Peyer's patch (tissue), 4 donors: ENCODE measurements at places on chromosomes 12 and 14.

DNA sequence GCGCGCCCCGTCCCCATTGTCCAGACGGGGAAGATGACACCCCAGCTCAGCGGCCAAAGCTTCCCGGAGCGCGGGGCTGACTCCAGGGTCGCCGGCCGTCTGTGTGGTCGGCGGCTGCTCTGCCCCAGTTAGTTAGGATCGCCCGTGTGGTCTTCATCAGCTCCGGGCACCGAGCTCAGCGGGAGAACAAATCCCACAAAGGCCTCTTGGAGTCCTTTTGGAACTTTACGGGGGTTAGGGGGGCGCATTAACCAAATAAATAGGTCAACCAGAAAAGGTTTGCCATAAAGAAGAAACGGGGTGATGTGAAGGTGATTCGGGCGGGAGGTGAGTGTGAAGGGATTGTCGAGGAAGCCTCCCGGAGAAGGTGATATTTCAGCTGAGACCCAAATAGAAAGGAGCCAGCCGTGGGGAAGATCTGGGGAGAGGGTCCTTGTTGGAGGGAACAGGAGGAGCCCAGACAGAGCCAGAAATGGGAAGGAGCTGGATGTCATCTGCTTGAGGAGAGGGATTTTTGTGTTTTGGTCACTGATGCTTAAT lies 697 bp downstream of the ATP6V0A2 start:
- H3K4me3 ChIP-seq: peak overlapping the region; percentile 99
- peaks cover 25% of the 10 kb centered on the region for H3K4me1 ChIP-seq
- H3K27me3 ChIP-seq: no peaks in the 10 kb centered on the region
- peak; percentile 58 for DNase-seq
- no peaks in the 10 kb centered on the region for H3K36me3 ChIP-seq

- no peaks in the 10 kb centered on the region for H3K4me1 ChIP-seq
- H3K4me3 ChIP-seq: no peak overlapping the region
- no peaks in the 10 kb centered on the region for H3K36me3 ChIP-seq
- no peak for DNase-seq
- no peaks in the 10 kb centered on the region for H3K27me3 ChIP-seq
These were observed 948.2 kb downstream of the GALC start for GRCh38 chr14:87044807-87045206.

- H3K27me3 ChIP-seq: no peaks in the 10 kb centered on the region
- no peak for DNase-seq
- no peaks in the 10 kb centered on the region for H3K36me3 ChIP-seq
- no peaks in the 10 kb centered on the region for H3K4me1 ChIP-seq
- H3K27ac ChIP-seq: no peak overlapping the region
- no peak overlapping the region for H3K4me3 ChIP-seq
These were observed 11.8 kb upstream of the WSCD2 start for GRCh38 chr12:108117163-108117849.

GRCh38 chr14:83568141-83568540 lies 1961.8 kb upstream of the FLRT2 start:
- no peak overlapping the region for H3K4me3 ChIP-seq
- no peaks in the 10 kb centered on the region for H3K4me1 ChIP-seq
- H3K27ac ChIP-seq: no peak overlapping the region
- no peaks in the 10 kb centered on the region for H3K36me3 ChIP-seq
- DNase-seq: no peak

- no peaks in the 10 kb centered on the region for H3K27me3 ChIP-seq
- H3K4me3 ChIP-seq: no peak overlapping the region
These were observed 188.8 kb downstream of the STXBP6 start for GRCh38 chr14:24861083-24861630.

- H3K4me1 ChIP-seq: no peaks in the 10 kb centered on the region
- no peak for DNase-seq
- no peak overlapping the region for H3K4me3 ChIP-seq
These were observed 47.2 kb downstream of the RALGAPA1 start for GRCh38 chr14:35761922-35762321.

GRCh38 chr14:70317969-70318634 lies 41.4 kb downstream of the COX16 start:
- no peak for DNase-seq
- no peaks in the 10 kb centered on the region for H3K4me1 ChIP-seq
- no peaks in the 10 kb centered on the region for H3K27me3 ChIP-seq
- H3K4me3 ChIP-seq: no peak overlapping the region
- H3K36me3 ChIP-seq: no peaks in the 10 kb centered on the region
- no peak overlapping the region for H3K27ac ChIP-seq

DNA sequence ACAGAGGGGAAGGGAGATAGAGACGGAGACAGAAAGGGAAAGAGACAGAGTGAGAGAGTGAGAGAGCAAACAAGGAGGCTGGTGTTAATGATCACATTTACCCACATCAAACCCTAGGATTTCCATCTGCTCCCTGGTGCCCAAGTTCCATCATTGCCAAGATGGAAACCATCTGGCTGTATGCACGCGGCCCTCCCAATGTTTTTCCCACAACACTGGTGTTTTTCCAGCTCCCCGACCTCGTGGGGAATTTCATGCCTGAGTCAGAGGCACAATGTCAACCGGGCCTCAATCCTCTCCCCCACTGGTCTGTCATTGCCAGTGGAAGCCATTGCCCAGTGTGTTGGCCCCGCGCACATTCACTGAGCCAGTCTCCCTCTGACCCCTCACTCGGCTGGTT lies 19.9 kb upstream of the BDKRB2 start:
- H3K4me3 ChIP-seq: no peak overlapping the region
- H3K27ac ChIP-seq: no peak overlapping the region
- DNase-seq: no peak
- H3K27me3 ChIP-seq: no peaks in the 10 kb centered on the region
- no peaks in the 10 kb centered on the region for H3K36me3 ChIP-seq
- no peaks in the 10 kb centered on the region for H3K4me1 ChIP-seq

- H3K27ac ChIP-seq: no peak overlapping the region
- no peaks in the 10 kb centered on the region for H3K4me1 ChIP-seq
- no peaks in the 10 kb centered on the region for H3K27me3 ChIP-seq
- no peak overlapping the region for H3K4me3 ChIP-seq
- no peak for DNase-seq
- no peaks in the 10 kb centered on the region for H3K36me3 ChIP-seq
These were observed 104.3 kb upstream of the SLC35F4 start for GRCh38 chr14:57970175-57970574.

DNA sequence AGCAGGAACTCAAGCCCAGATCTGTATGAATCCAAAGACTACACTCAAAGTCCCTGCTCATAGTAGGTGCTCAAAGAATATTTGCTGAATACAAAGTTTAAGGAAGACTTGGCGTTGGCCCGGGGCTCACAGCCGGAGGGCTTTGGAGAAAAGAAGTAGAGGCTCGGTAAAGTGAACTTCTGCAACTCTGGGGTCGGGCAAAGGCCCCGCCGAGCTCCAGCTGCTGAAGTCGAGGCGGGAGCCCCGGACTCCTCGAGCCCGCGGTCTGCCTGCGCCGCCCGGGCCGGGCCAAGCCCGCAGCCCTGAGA lies 335 bp downstream of the GCN1 start:
- peaks cover 7% of the 10 kb centered on the region for H3K4me1 ChIP-seq
- peaks cover 44% of the 10 kb centered on the region for H3K36me3 ChIP-seq
- no peak for DNase-seq

DNA sequence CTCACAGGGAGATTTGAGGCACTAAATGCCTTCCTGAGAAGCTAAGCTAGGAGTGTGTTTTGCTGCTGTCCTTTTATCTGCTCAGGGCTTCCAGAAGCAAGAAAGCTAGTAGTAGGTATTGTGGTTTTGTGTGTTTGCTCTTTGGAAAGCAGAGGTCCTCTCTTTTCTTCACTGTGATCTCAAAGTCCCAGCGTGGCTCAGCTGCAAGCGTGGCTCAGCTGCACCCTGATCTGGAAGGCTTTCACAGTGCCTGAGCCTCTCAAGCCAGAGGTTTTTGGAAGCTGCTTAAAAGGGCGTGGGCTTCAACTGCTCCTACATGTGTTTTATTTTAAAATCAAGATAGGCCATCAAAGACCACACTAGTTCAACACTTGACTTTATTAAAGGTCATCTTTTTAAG lies 337.4 kb upstream of the RGS6 start:
- DNase-seq: no peak
- H3K4me1 ChIP-seq: no peaks in the 10 kb centered on the region
- no peak overlapping the region for H3K4me3 ChIP-seq
- no peak overlapping the region for H3K27ac ChIP-seq

DNA sequence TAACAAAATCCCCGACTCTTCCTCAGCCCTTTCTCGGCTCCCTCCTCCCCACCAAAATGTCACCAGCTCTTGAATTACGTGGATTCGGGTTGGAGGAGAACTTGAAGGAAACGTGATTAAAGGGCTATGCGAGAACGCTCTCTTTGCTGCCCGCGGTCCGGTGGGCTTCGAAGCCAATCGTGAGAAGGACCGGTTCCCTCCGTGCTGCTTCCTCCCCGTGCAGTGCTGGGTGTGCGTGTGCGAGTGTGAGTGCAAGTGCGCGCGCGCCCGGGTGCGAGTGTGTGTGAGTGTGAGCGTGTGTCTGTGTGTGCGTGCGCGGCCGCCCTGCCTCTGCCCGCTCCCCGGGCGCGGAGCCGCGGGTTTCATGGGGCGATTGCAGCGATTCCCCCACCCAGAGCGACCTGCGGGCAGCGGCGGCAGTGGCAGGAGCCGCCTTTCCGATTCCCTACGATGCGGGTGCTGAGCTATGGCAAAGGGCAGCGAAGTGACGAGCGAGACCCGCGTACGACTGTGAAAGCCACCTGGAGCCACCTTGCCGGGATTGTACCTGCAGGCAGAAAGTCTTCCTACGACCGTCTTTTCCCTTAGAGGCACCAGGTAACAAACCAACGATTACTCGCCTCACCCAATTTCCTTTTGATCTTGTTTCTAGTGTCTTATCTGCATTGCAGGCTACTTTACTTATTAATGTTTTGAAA lies 1.4 kb downstream of the LRFN5 start:
- DNase-seq: no peak
- no peaks in the 10 kb centered on the region for H3K4me1 ChIP-seq
- H3K27ac ChIP-seq: no peak overlapping the region
- H3K36me3 ChIP-seq: no peaks in the 10 kb centered on the region
- H3K27me3 ChIP-seq: no peaks in the 10 kb centered on the region

GRCh38 chr14:75832621-75833297 lies 149.0 kb downstream of the TGFB3 start:
- DNase-seq: no peak
- no peak overlapping the region for H3K27ac ChIP-seq
- H3K27me3 ChIP-seq: no peaks in the 10 kb centered on the region
- H3K36me3 ChIP-seq: no peaks in the 10 kb centered on the region
- no peaks in the 10 kb centered on the region for H3K4me1 ChIP-seq
- H3K4me3 ChIP-seq: no peak overlapping the region

DNA sequence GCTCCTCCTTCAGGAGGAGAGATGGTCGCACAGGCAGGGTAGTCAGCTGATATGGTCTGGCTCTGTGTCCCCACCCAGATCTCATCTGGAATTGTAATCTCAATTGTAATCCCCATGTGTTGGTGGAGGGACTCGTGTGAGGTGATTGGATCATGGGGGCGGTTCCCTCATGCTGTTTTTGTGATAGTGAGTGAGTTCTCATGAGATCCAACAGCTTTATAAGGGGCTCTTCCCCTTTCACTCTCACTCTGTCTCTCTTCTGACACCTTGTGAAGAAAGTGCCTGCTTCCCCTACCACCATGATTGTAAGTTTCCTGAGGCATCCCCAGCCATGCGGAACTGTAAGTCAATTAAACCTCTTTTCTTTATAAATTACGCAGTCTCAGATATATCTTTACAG lies 218.9 kb upstream of the TMTC1 start:
- H3K27me3 ChIP-seq: no peaks in the 10 kb centered on the region
- no peaks in the 10 kb centered on the region for H3K36me3 ChIP-seq
- H3K27ac ChIP-seq: no peak overlapping the region

DNA sequence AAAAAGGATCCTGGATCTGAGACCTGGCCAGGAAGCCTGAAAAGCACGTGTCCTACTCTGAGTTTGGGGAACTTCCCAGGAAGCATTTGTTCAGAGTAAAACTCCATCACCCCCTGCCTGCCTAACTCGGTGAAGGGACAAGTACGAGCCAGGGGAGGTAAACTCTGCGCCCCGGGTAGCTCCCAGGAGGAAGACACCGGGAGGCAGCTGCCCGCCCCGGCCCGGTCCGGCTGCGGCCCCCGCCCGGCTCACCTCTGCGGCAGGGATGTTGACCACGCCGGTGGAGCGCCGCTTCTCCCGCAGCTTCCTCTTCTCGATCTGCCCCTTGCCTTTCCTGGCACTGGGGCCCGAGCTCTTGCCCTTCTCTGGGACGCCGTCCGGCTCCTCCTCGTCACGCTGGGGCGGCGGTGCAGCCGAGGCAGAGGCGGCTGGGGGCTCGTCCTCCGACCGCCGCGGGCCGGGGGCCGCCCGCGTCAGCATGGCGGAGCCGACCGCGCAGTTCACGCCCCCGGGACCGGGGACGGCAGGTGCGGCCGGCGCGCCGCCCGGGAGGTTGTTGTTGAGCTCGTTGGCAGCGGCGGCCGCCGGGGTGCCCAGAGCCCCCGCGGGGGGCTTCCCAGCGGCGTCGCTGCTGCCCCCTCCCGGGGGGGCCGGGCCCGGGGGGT lies 1.2 kb downstream of the PAWR start:
- DNase-seq: peak; percentile 55
- H3K36me3 ChIP-seq: no peaks in the 10 kb centered on the region
- peak overlapping the region; percentile 91 for H3K4me3 ChIP-seq
- peak overlapping the region; percentile 86 for H3K27ac ChIP-seq
- no peaks in the 10 kb centered on the region for H3K4me1 ChIP-seq

DNA sequence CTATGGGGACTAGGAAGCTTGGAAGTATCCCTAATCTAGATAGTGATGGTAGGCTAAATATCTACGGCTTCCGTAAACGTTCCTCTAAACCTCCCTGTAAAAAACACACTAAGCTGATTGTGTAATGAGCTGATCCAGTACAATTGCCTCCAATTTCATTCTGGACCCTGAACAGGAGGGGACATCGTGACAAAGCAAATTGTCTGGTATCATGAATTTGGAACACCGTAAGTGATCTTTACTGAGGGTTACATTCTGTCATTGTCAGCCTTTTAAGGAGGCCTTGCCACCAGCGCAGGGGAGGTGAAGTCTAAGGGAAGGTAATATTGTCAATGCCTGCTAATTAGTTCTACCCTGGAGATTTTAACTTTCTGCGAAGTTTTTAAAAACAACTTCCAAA lies 487 bp upstream of the MGST1 start:
- DNase-seq: no peak
- no peaks in the 10 kb centered on the region for H3K27me3 ChIP-seq
- H3K4me1 ChIP-seq: no peaks in the 10 kb centered on the region
- H3K36me3 ChIP-seq: no peaks in the 10 kb centered on the region
- peak overlapping the region; percentile 57 for H3K4me3 ChIP-seq
- H3K27ac ChIP-seq: peak overlapping the region; percentile 82

DNA sequence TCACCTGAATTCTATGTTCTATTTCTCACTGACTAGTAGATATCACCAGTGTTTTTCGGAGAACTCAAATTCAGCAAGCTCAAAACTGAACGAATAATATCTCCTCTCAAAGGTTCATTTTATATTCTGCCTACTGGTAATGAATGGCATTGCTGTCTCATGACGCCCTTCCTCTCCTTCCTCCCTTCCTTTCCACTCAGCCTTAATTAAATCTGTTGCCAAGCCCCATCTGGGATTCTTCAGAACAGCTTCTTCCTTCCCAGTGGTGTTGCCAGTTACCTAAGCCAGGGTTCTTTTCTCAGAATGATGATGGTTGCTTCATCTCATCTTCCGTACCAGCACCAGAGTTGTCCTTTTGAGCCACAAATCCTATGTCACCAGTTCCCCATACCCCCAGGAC lies 143.2 kb downstream of the SYNE2 start:
- no peaks in the 10 kb centered on the region for H3K27me3 ChIP-seq
- H3K36me3 ChIP-seq: peaks cover 5% of the 10 kb centered on the region
- no peak overlapping the region for H3K27ac ChIP-seq
- no peak overlapping the region for H3K4me3 ChIP-seq
- no peak for DNase-seq

- no peaks in the 10 kb centered on the region for H3K36me3 ChIP-seq
- DNase-seq: no peak
- H3K4me1 ChIP-seq: no peaks in the 10 kb centered on the region
- H3K27ac ChIP-seq: no peak overlapping the region
- H3K4me3 ChIP-seq: no peak overlapping the region
These were observed 93.8 kb downstream of the SLC38A6 start for GRCh38 chr14:61074852-61075251.
